AG04449 (cell line): ENCODE measurements at places on chromosomes 7 and 10.

DNA sequence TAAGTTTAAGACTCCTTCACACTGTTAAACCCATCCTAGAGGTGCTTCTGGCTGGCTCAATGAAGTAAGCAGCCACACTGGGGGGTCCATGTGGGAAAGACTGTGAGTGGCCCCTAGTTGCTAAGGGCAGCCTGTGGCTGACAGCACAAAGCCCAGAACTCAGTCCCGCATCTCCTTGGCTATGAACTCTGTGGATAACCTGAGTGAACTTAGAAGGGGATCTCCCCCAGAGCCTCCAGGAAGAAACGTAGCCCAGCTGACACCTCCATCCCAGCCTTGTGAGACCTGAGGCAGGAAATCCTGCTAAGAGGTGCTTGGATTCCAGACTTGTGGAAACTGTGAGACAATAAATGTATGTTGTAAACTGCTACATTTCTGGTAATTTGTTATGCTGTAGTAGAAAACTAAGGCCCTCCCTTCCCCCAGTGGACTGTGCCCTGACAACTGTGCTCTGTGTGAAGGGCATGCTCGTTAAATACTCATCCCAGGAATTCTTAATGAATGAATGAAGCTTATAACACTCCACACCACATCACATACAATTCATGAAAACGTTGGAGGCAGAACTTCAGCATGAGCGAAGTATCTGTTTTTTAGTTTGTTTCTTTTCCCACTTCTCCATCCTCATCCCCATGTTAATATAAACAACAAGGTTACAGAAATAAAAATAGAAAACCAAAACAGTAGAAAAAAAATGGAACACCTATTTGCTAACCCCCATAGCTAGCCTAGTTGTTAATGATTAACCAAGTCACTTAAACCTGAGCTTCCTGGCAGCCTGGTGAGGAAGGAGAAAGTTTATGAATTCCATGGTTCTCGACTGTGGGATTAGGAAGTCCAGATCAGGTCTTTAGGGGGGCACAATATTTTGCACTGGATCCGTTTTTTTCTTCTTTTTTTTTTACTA is 36.8 kb upstream of the AOAH start:
- DNase-seq: no peak

DNA sequence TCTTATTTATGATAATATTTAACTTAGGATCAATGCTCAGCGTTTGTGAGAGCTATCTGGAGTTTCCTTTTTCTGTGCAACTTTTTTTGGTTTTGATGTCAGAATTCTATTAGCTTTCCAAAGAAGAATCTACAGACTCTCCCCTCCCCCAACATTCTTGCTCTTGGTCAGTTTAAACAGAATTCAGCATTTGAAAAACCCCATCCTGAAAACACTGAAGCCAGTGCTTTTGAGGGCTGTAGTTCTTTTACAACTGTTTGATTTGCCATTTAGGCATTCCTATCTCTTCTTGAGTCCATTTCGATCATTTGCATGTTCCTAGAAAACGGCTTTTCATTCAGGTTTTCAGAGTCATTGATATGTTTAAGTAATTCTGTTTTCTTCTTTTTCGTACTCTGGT is 15.6 kb upstream of the CXCL12 start:
- DNase-seq: no peak

DNA sequence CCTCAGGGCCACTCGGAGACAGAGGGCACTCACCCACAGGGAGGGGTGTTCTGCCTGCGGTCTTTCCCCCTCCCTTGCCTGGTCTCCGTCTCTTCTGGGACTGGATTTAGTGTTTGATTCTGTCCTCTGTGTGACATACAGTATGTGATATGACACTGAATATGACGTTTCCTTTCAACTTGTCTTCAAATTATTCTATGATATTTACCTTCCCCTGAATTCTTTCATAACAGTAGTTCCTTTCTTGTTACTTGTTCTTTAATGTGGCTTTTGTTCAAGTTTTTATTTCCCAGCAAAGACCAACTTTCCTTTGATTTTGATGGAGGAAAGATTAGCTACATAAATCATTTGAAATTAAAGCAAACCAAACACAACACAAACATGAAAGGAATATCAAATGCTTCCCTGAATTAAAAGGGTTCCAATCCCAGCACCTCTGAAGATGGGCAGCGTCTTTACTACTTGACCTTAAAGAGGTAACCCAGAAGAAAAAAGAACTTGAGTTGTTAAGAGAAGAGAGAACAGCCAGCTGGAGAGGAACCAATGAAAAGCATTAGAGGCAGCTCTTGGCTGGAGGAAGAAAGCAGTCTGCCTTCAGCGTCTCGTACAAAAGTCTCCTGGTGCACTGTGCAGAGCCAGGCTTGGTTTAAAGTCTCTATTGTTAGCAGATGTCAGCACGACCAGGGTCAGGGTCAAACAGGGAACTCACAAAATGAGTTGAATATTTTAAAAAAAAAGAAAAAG is 18.3 kb upstream of the RHEB start:
- no peak for DNase-seq

GRCh38 chr7:30743371-30744074 is 8.4 kb upstream of the INMT start:
- DNase-seq: no peak

DNA sequence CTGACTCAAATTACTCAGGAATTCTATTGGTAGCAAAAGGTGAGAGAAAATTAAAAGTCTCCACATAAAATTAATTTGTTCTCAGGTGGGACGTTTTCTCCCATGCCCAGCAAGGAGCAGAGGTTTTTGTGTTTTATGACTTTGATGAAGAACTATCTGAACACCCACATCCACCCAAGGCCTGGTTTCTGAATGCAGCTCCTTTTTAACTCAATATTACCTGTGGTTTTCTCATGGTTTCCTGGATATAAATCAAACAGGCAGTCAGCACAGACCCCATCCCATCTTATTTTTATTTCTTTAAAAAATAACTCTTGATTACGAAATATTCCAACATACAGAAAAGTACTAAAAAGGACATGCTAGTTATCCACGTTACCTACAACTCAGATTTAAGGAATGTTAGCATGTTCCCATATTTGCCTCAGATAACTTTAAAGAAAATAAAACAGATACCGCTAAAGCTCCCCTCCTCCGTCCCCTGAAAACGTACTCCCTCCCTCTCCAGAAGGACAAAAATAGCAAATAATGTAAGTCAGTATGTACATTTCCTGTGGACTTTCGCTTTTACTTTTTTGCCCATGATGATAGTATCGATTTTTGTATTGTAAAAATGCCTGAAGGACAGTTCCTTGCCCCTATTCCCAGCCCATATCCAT is 43.4 kb downstream of the GLI3 start:
- no peak for DNase-seq

- no peak for DNase-seq
These were observed 478.6 kb downstream of the LRMDA start for GRCh38 chr10:75910032-75910431.

GRCh38 chr10:89805599-89806013 is 104.2 kb downstream of the KIF20B start:
- no peak for DNase-seq
